ENCODE measurements at places on chromosomes 11 and 22. TPM values are rescaled to one million over a fixed set of nuclear protein-coding genes. Genes with fewer than 3 reads are reported as not detected.

GRCh38 chr11:79813551-79813950 lies 372.7 kb upstream of the TENM4 start:
- no peak for DNase-seq

KRTAP5-8 gene
- total RNA-seq = not detected

DNA sequence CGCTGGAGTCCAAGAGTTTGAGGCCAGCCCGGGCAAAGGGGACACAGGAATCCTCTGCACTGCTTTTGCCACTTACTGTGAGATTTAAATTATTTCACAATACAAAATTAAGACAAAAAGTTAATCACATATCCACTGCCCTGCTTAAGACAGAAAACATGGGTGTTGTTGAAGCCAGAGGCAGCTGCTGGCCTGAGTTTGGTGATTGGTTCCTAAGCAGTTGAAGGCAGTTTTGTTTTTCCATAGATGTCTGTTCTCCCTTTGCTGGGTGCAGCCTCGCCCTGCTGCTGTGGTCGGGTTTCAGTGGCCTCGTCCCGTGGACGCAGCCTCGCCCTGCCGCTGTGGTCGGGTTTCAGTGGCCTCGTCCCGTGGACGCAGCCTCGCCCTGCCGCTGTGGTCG lies 70.2 kb upstream of the PPP6R3 start:
- no peak for DNase-seq

- DNase-seq = no peak
These were observed 74.0 kb upstream of the TCF20 start for GRCh38 chr22:42344361-42344905.

- no peak for DNase-seq
These were observed 408.3 kb downstream of the ETS1 start for GRCh38 chr11:128179039-128179438.

Data from neural crest cell (in vitro differentiated cells).